ENCODE measurements at places on chromosomes 5 and 9. TPM values are rescaled to one million over a fixed set of nuclear protein-coding genes. Genes with fewer than 3 reads are reported as not detected.

NSUN2 gene
- total RNA-seq = 67.2 TPM

DNAI1 gene
- not detected for total RNA-seq

CA9 gene
- total RNA-seq = 0.15 TPM

CDX1 gene
- not detected for total RNA-seq

SHB gene
- 10.4 TPM for total RNA-seq

SLCO6A1 gene
- total RNA-seq = not detected

PRPF4 gene
- total RNA-seq = 27.0 TPM

SPATA6L gene
- total RNA-seq = 0.61 TPM

ENTREP1 gene
- total RNA-seq = 1.6 TPM

ADAMTS2 gene
- total RNA-seq = 4.7 TPM

SH3GLB2 gene
- 30.5 TPM for total RNA-seq

CDH6 gene
- total RNA-seq = 1.1 TPM

ST8SIA4 gene
- 8.7 TPM for total RNA-seq

SPARC gene
- 702 TPM for total RNA-seq

IL9 gene
- not detected for total RNA-seq

CERCAM gene
- 21.8 TPM for total RNA-seq

GPX8 gene
- 89.7 TPM for total RNA-seq

LOX gene
- 35.4 TPM for total RNA-seq

DIRAS2 gene
- not detected for total RNA-seq

IFNA2 gene
- not detected for total RNA-seq

POU5F2 gene
- total RNA-seq = 0.61 TPM

LMX1B gene
- not detected for total RNA-seq

RFESD gene
- total RNA-seq = 1.3 TPM

NR6A1 gene
- total RNA-seq = under 0.01 TPM

TRIM36 gene
- total RNA-seq = not detected

NPR3 gene
- 2.3 TPM for total RNA-seq

CDH18 gene
- 0.61 TPM for total RNA-seq

ENTPD2 gene
- total RNA-seq = not detected

NRG2 gene
- under 0.01 TPM for total RNA-seq

LEAP2 gene
- not detected for total RNA-seq

SNX24 gene
- total RNA-seq = 7.6 TPM

SPATA31C2 gene
- total RNA-seq = not detected

ZFP37 gene
- total RNA-seq = 0.97 TPM

PCDHGA3 gene
- 0.15 TPM for total RNA-seq

TGFBR1 gene
- 24.5 TPM for total RNA-seq

DAB2IP gene
- 11.6 TPM for total RNA-seq

RASGRF2 gene
- 15.3 TPM for total RNA-seq

GABBR2 gene
- 0.61 TPM for total RNA-seq

CBY3 gene
- not detected for total RNA-seq

RFX3 gene
- 2.9 TPM for total RNA-seq

MSX2 gene
- total RNA-seq = 0.32 TPM

PCDHA9 gene
- total RNA-seq = under 0.01 TPM

PROB1 gene
- 0.65 TPM for total RNA-seq

NFIL3 gene
- total RNA-seq = 3.3 TPM

PCDHGC5 gene
- total RNA-seq = not detected

SOX30 gene
- total RNA-seq = not detected

TAF11L11 gene
- not detected for total RNA-seq

GFI1B gene
- total RNA-seq = not detected

ORM1 gene
- total RNA-seq = not detected

CD274 gene
- 17.9 TPM for total RNA-seq

IL13 gene
- not detected for total RNA-seq

PTPN3 gene
- not detected for total RNA-seq
